ENCODE measurements at places on chromosomes 6 and 20.

GRCh38 chr6:161038229-161039031 lies 46.9 kb downstream of the MAP3K4 start:
- no peak for DNase-seq

GRCh38 chr20:62959101-62959971 lies 6.8 kb downstream of the SLC17A9 start:
- no peak for DNase-seq

DNA sequence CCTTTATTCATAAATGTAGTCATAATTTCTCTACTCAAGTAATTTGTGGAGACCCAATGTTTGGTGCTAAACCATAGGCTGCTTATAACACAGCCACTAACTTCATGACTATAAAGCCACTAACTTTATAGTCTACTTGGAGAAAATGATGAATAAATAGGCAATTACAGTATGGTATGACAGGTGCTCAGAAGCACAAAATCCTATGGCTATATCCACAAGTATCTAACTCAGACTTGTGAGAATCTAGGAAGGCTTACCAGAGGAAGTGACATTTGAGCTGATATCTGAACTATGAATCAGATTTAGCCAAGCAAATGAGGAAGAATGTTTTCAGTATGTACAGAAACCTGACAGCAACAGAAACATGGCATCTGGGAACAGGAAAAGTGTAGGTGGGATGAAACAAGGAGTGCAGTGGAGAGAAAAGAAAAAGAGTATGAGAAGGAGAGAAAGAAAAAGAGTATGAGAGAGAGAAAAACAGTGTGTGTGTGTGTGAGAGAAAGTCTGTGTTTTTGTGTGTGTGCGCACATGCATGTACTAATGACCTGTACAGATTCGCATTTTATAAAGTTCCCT lies 59.9 kb downstream of the REV3L start:
- no peak for DNase-seq

DNA sequence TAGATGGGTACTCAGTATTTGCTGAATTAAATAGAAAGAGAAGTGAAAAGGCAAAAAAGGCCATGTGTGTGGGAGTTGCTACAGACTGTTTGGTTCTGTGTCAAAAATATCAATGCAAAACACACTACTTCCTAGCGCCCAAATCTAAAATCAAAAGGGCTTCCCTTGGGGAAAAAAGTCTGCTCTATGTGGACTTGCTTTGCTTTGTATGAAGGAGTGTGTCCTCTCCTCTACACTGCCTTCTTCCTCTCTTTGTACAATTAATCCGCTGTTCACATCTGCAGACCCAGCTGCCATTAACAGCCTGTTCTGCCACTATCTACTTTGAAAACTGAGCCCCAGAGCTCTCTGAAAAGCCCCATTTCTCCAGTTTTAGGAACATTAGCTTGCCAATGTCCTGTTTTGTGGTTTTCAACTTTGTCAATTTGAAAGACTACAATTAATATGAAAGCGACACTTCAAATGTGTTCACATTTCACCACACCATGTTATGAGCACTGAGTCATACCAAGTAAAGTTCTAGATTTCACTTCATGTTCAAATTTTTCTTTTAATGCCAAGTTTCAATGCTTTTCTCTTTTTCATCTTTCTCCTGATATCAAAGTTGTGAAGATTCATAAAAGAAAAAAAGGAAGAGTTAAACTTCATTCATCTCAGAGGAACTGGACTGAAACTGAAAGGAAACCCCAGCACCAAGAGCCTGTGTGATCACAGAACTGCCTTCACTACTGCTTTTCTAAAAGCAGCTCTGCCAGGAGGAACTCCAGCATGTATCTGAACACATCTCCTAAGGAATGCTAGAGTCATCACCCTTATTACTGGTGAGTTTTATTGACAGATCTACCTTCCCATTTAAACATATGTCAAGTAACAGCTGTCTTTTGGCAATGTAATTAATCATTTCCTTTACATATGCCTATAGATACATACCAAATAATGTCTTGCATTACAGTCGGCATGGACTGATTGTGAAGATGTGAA lies 102.6 kb downstream of the KIF13A start:
- DNase-seq = no peak
